ENCODE measurements at places on chromosomes 16 and 17.

GRCh38 chr17:7064261-7064660, 15.8 kb downstream of the CLEC10A start:
- DNase-seq, result no peak

DNA sequence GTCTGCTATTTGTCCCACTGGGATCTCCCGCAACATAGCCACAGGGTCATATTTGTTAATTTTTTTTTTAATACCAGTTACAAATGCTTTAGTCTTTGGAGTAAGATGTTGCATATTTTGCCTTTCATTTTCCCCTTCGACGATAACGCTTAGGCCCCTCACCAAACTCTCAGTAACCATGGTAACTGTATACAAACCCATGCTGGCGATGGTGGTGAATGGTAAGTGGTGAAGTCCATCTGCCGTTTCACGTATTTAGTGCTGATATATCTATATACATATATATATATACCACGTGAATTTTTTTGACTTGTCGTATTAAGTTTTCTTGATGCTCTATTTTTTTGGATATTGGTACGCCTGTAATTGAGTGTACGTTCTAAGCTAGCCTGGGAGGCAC, 263.7 kb downstream of the RBFOX1 start:
- DNase-seq, result no peak

GRCh38 chr16:22673421-22673831, 140.5 kb upstream of the HS3ST2 start:
- no peak for DNase-seq

- no peak for DNase-seq
Measured at GRCh38 chr17:71409712-71410111, 711.1 kb upstream of the SOX9 start.

- no peak for DNase-seq
Measured at GRCh38 chr17:70127221-70127873, 42.0 kb upstream of the KCNJ2 start.

- DNase-seq, result no peak
Measured at GRCh38 chr17:8019665-8020650, 17.5 kb downstream of the GUCY2D start.

DNA sequence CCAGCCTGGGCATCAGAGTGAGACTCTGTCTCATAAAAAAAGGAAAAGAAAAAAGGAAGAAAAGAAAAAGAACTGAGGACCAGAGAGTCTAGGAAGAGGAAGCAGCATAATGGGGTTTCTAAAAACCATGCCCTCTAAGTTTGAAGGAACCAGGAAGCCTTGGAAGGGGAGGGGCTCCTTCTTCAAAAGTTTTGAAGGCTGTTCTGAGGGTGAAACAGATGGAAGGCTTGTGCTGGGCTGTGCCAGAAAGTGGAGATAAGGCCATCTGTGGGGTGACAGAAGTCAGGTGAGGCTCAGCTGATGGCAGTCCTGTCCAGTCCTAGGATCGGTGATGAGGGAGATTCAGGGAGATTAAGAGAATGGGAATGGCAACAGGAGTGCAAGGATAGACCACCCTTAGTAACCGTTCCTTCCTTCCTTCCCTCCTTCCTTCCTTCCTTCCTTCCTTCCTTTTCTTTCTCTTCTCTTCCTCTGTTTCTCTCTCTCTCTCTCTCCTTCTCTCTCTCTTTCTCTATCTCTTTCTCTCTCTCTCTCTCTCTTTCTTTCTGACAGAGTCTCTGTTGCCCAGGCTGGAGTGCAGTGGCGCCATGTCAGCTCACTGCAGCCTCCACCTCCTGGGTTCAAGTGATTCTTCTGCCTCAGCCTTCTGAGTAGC, 182.6 kb downstream of the NTN1 start:
- DNase-seq, result no peak

DNA sequence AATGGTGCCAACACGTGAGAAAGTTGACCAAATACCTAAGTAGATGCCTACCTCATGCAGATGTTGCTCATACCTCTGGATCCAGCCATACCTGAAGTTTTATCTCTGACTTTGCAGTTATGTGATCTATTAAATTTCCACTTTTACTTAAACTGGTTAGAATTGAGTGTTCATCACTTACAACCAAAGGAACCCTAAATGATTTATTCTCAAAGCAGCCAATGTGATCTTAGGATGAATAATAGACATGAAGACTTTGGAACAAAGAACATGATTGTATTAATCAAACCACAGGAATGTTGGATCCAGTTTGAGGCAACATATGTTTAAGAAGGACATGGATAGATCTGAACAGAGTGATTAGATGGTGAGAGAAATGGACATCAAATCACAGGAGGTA, 68.7 kb downstream of the IRX6 start:
- DNase-seq, result no peak

GRCh38 chr16:2460916-2461315, 1.0 kb downstream of the TEDC2 start:
- DNase-seq, result no peak

GRCh38 chr16:309476-309875, 26.5 kb downstream of the PDIA2 start:
- DNase-seq, result no peak

- DNase-seq, result no peak
Measured at GRCh38 chr16:55272744-55273143, 51.3 kb upstream of the IRX6 start.

DNA sequence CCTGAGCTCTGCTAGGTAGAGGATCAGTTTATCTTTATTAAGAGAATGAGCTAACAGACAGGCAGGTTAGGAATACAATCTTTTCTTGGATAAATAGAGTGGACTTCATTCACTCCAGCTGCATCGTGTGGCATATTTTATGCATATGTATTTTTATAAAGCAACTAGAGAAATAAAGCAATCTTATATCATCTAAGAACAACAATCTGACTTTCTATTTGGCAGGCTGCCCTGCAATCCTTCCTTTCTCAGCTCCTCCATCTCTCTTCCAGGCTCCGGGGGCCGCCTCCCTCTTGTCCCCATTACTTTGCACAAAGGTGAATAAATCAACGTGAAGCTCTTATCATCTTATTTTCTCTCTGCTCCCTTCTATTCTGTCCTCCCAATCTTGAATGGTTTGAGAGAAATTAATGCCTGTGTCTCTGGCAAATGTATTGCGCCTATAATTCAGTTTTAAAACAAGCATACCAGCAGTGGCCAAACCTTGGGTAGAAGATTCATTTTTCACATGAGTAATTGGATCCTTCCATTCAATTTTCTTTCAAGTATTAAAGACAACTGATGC, 64.5 kb downstream of the HS3ST3A1 start:
- no peak for DNase-seq

DNA sequence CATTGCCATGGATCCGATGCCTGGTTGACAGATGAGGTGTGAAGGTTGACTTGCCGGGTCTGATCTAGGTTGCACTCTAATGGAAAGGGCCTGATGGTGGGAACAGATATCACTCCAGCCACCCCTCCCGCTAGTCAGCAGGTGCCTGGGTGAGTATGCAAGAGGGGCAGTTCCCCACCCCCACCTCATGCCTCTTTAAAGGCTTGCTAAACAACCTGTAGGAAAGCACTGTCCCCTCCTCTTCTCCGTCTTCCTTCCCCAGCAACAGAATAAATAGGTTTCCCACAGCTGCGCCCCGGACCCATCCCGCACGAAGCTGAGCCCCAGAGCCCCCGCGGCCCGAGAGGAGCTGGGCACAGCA, 746 bp upstream of the TMEM132E start:
- DNase-seq, result no peak

- DNase-seq, result no peak
Measured at GRCh38 chr16:65406933-65407332, 285.1 kb upstream of the CDH11 start.

DNA sequence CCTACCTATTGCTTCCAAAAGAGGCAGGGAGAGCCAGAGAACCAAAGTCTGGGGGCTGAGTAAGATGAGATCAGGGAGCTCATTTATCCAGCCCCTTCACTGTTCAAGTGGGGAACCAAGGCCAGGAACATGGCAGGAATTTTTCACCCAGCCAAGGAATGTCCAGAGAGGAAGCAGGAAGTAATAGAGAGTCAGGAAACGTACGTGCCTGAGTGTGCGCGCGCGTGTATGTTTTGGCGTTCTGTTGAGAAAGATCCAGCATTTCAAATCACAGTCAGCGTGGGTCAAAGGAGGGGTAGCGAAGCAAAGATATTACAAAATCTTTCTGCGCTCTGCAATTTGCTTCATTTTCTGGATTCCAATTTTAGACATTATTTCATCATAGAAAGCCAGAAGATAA, 41.9 kb upstream of the WSCD1 start:
- no peak for DNase-seq

GRCh38 chr17:58504826-58505351, 9.5 kb downstream of the MTMR4 start:
- DNase-seq, result no peak

DNA sequence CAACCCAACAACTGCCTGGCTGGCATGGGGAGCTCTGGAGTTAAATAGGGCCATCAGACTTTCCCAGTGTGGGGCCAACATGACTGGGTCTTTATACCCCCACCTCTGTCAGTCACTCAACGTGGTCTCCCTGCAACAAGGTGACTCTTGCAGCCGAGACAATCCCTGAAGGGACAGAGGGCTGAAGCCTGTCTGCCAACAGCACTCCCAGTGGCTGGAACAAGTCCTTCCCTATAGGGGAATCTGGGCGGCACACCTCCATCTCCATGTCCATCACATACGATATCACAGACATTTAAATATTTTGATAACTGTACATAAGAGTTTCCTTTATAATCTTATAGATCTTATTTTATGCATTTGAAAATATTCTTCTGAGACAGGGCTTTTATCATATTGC, 4.8 kb upstream of the MAPT start:
- no peak for DNase-seq

DNA sequence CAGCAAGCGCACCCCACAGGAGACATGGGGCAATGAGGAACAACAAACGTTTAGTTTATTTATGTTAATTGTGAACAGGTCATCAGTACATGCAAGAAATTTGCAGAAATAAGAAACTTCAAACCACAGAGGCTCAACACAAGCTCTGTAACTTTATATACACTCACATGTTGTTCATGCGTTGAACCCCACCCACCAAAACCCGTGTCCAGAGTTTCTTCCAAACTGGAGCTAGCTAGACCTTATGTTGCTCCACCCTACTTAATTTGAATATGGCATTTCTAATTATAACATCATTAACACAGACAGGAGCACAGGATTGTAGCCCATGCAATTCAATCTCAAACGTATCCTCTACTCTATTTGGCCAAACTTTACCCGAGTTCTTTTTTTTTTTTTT, 192.1 kb downstream of the ZNF18 start:
- DNase-seq, result no peak

GRCh38 chr16:17130733-17131132, 340.0 kb downstream of the XYLT1 start:
- DNase-seq, result no peak

- peak; percentile 75 for DNase-seq
Measured at GRCh38 chr17:61809816-61810392, 53.4 kb downstream of the BRIP1 start.

DNA sequence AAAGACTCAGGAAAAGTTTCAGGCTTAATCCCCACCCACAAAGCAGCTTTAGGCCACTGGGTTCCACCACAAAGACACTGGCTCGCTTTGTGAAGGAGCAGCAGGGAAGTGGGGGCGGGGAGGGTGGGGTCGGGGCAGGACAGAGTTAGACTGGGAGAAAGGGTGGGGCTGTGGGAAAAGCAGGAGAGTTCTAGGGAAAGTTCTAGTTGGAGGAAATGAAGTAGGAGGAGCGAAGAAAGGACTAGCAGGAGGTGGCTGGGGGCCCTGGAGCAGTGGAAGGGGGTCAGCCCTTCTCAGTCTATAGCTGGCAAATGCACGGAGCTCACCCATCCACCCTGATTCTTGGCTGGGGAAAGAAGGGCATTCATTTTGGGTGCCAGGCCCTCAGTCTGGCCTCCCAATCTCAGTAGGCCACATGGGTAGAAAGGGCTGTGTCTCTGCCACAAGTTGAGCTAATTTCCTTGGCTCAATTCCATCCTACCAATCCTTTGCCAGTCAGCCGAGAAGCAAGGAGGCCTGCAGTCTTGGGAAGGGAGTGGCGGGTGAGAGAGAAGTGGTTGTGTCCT, 4.6 kb downstream of the INPP5K start:
- DNase-seq, result no peak

- DNase-seq, result no peak
Measured at GRCh38 chr16:26643519-26643918, 423.2 kb upstream of the C16orf82 start.

- DNase-seq, result no peak
Measured at GRCh38 chr16:56675685-56676210, 6.1 kb downstream of the MT1H start.

- DNase-seq, result no peak
Measured at GRCh38 chr17:8606401-8606800, 24.1 kb downstream of the MYH10 start.

DNA sequence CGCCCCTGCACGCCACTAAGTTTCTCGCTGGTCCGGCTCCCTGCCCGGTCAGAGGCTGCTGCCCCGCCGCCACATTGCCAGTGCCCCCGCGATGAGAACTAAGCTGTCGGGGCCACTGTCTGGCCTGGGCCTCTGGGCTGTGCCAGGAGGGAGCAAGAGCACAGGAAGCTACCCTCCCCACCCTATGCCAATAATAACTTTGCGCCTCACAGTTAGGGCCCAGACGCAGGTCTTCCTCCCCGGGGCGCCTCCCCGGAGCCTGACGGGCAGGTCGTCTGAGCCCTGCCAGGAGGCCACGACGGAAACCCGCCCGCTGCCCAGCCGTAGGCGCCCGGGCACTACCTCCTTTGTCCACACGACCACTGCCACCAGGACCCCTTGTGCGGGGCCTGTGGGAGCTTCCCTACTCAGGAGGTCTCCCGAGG, 1.5 kb downstream of the ZFPM1 start:
- no peak for DNase-seq

GRCh38 chr16:89847051-89847939, 19.0 kb downstream of the SPIRE2 start:
- DNase-seq, result no peak

DNA sequence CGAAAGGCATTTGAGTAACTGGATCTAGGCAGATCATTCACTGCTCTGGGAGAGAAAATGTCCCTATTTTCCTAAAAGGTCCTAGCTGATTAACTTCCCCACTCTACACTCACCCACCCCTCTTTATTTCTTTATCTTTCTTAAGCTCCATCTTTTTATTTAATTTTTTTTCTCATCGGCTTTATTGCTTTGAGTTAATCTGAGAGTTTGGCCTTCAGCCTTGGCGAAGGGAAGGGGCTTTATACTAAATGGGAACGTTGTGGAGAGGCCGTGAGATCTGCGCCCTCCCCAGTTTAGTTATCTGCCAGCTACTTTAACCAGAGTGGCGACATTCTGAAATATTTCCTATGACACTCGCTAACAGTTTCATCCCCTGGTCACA, 882 bp upstream of the TOX3 start:
- no peak for DNase-seq

Measured in NCI-H1930 (cell line).